ENCODE measurements at places on chromosomes 6 and 20. TPM values are rescaled to one million over a fixed set of nuclear protein-coding genes. Genes with fewer than 3 reads are reported as not detected.

Gene XKR7
- 0.06 TPM for total RNA-seq

Gene CNR1
- total RNA-seq: 21.1 TPM

Gene C20orf141
- not detected for total RNA-seq

Gene ID4
- 27.8 TPM for total RNA-seq

Gene SLC12A5
- total RNA-seq: 1.2 TPM

Gene ENPP4
- 33.2 TPM for total RNA-seq

Gene HLA-DOB
- 0.95 TPM for total RNA-seq

Gene PPP1R16B
- 13.0 TPM for total RNA-seq

Gene KIAA0408
- total RNA-seq: 55.1 TPM

Gene SIM1
- total RNA-seq: not detected

Gene CDSN
- total RNA-seq: not detected

- no peak for DNase-seq
Observed at GRCh38 chr20:12965870-12966251, 42.9 kb upstream of the SPTLC3 start.

DNA sequence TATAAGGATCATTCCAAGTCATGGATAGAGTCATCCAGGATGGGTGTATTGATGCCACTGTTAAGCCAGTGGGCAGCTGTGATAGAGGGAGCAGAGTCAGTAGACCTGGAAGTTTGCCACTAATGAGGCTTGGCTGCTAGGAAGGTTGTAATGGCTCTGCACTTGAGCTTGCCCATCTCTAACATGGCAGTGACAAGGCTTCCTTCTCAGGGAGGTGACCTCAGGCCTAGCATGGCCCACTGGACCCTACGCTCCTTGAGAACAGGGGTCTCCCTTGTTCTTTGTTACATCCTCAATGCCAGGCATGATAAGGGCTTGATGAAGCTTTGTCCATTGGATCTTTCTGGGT is 155.1 kb downstream of the CD83 start:
- DNase-seq: no peak

- no peak for DNase-seq
Observed at GRCh38 chr6:69220375-69220774, 576.4 kb downstream of the LMBRD1 start.

GRCh38 chr6:17867880-17868279 is 119.6 kb downstream of the KIF13A start:
- no peak for DNase-seq

- no peak for DNase-seq
Observed at GRCh38 chr20:40532103-40532502, 156.9 kb downstream of the MAFB start.

DNA sequence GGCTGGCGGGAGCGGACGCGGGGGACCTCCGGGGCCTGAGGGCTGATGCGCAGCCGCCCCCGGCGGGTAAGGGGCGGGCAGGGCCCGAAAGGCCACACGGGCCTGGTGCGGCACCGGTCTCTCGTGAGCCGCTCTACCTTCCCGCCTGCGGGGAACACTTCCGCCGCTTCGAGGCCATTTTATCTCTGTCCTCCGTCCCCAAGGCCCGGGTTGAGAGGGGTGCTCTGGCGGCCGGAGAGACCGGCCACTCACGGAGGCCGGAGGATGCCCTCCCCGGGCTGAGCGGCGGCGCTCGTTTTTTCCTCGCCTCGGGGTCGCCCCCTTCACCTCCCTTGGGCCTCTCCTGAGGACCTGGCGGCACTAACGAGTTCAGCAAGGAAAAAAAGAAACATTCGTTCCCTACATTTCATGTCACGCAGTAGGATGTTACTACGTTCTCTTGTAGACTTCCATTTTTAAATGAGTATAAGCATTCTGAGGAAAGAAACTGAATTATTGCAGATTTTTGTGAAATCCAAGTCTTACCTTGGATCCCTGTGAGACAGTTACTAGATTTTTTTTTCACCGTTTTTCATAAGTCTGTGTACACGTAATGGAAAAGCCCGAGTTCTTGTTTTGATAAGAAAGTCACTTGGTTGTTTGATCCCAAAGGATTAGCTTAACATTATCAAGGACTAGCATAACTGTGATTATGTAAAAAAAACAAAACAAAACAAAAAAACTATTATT is 575 bp downstream of the WTAP start:
- DNase-seq: no peak

- DNase-seq: no peak
Observed at GRCh38 chr6:3019065-3019464, 19.4 kb downstream of the NQO2 start.

DNA sequence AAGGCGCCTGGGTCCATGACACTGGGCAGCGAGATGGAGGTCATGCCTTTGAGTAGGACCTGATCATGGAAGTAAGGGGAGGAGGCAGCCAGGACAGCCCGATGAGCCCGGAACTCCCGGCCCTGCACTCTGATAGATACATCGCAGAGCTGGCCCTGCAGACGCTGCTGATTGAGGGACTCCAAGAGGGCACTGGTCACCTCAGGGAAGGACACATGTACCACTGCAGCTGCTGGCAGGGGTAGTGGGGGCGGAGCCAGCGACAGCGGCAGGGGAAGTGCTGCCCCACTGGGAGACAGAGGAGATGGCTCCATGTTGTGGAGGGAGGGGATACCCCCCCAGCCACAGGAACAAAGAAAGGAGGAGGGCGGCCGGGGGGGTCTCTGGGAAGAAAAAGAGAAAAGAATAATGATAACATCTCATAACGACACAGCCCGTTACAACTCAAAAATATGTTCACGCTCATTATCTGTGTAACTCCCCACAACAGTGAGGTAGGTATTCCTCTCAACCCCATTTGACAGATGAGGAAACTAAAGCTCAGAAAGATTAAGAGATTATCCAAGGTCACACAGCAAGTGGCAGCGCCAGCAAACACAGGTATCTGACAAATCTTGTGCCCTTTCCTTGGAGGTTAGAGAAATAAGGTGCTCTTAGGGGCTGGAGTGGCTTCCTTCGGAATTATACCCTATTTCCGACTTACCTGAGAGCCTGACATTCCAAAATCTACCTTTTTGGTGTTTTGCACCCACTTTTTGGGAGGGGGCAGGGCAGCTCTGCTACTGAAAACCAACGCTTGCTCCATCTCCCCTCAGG is 733 bp downstream of the ZBTB22 start:
- DNase-seq: no peak

- DNase-seq: no peak
Observed at GRCh38 chr20:60255866-60256265, 297.6 kb downstream of the CDH26 start.

DNA sequence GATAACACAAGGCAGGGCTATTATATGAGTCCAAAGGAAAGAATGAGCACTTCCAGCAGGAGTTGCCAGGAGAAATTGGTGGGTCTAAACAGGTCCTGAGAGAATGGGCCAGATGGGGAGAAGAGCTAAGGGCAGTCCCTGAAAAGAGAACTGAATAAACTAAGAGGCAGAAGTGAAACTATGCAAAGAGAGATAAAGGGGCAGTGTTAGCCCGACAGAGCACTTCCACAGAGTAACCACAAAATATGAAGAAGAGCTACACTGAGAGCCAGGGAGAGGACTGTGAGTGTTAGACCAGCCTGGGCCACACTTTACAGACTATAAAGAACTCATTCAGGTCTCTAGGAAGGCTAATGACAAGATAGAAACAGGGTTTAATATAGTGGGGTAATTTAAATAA is 43.8 kb downstream of the RALGAPA2 start:
- no peak for DNase-seq

- DNase-seq: no peak
Observed at GRCh38 chr20:23451956-23452487, 654 bp downstream of the CST11 start.

DNA sequence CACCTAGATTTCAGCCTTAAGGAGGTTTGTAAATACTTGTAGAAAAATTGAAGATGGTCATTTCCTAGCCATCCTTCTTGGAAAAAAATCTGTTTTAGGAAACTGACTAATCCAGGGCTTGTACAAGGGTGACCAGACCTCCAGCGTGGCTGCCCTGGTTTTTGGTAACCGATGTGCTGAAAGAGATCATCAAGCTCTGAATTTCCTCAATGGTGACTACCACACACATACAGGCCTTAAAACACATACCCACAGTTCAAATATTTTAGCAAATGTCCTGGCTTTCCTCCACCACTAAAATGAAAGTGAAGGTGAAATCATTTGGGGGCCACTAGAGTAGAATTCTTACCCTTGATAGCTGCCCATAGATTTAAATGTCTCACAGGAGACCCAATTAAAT is 215.3 kb upstream of the SUPT3H start:
- DNase-seq: no peak

- no peak for DNase-seq
Observed at GRCh38 chr20:35093267-35093884, 769 bp upstream of the TRPC4AP start.

GRCh38 chr20:14865731-14866130 is 528.3 kb upstream of the FLRT3 start:
- no peak for DNase-seq
